ENCODE measurements at places on chromosomes 5 and 9. TPM values are rescaled to one million over a fixed set of nuclear protein-coding genes. Genes with fewer than 3 reads are reported as not detected.

Gene PCDHB10
- 0.63 TPM for total RNA-seq

- H3K27me3 ChIP-seq, result no peaks in the 10 kb centered on the region
- H3K27ac ChIP-seq, result no peak overlapping the region
- H3K4me1 ChIP-seq, result peaks cover 65% of the 10 kb centered on the region
- no peak overlapping the region for H3K4me3 ChIP-seq
Observed at GRCh38 chr5:113190347-113190746, 213.7 kb downstream of the DCP2 start.

DNA sequence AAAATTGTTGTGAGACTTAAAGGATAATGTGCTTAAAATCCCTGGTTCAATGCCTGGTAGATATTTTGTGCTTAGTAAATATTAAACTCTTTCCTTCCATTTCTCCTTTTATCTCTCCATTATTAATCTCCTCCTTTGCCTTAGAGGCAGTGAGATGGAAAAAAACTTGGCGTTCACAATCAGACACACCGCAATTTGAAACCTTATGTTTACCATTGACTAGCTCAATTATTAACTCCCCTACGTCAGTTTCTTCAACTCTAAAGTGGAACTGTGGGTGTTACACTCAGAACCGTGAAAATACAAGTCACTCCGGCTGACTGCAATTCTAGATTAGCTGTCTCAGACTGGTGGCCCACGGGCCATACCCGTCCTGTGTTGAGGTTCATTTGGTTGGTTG lies 327.2 kb downstream of the DEPDC1B start:
- no peak for DNase-seq
- no peak overlapping the region for H3K27ac ChIP-seq
- no peaks in the 10 kb centered on the region for H3K27me3 ChIP-seq
- no peak overlapping the region for H3K4me3 ChIP-seq
- no peaks in the 10 kb centered on the region for H3K4me1 ChIP-seq

GRCh38 chr9:128001779-128002298 lies 21.1 kb upstream of the EEIG1 start:
- H3K27ac ChIP-seq, result peak overlapping the region; percentile 67
- H3K4me3 ChIP-seq, result no peak overlapping the region
- no peaks in the 10 kb centered on the region for H3K36me3 ChIP-seq
- no peak for DNase-seq

Gene FGF1
- total RNA-seq, result 59.9 TPM

- no peak for DNase-seq
- no peak overlapping the region for H3K27ac ChIP-seq
- no peak overlapping the region for H3K4me3 ChIP-seq
- H3K27me3 ChIP-seq, result no peaks in the 10 kb centered on the region
- no peaks in the 10 kb centered on the region for H3K36me3 ChIP-seq
- H3K4me1 ChIP-seq, result no peaks in the 10 kb centered on the region
Observed at GRCh38 chr5:94777056-94777880, 158.8 kb downstream of the SLF1 start.

Gene ROR2
- 0.74 TPM for total RNA-seq

GRCh38 chr5:149156435-149157083 lies 15.3 kb downstream of the ABLIM3 start:
- H3K27me3 ChIP-seq, result no peaks in the 10 kb centered on the region
- peak overlapping the region; percentile 29 for H3K4me3 ChIP-seq
- H3K36me3 ChIP-seq, result no peaks in the 10 kb centered on the region
- H3K27ac ChIP-seq, result peak overlapping the region; percentile 91
- DNase-seq, result no peak

DNA sequence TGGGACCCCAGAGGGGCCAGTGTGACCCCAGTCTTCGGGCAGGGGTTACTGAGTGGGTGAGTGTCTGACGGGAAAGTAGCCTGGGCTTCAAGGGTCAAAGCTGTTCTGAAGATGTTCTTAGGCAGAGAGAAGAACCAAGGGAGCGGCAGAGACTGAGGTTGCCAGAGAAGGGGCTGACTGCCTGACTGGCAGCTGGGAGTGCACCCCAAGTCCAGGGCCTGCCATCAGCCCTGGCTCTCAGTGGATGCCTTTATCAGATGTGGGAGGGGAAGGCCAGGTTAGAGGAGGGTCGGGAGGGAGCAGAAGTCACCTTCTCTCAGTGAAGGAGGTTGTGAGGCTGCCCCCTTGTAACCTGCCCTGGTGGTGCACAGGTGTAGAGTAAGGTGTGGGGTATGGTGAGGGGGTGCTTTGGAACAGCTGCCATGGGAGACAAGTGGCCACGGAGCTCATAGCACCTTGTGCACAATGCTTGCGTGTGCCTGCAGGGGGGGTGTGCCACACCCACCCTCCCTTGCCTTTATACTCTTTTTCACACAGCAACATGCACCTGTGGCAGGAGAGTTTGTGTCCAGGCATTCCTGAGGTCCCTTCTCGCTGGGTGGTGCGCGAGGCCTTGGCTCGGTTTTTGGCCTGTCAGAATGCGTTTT lies 18.9 kb downstream of the RALGPS1 start:
- H3K36me3 ChIP-seq, result no peaks in the 10 kb centered on the region
- no peak for DNase-seq
- peaks cover 26% of the 10 kb centered on the region for H3K4me1 ChIP-seq
- H3K27me3 ChIP-seq, result no peaks in the 10 kb centered on the region

- H3K4me3 ChIP-seq, result no peak overlapping the region
- no peaks in the 10 kb centered on the region for H3K27me3 ChIP-seq
- no peak for DNase-seq
- H3K4me1 ChIP-seq, result no peaks in the 10 kb centered on the region
- H3K27ac ChIP-seq, result no peak overlapping the region
- H3K36me3 ChIP-seq, result no peaks in the 10 kb centered on the region
Observed at GRCh38 chr5:98109561-98110006, 663.9 kb upstream of the RGMB start.

Gene BHMT
- total RNA-seq, result not detected

Gene BTNL3
- not detected for total RNA-seq

Gene TTC1
- total RNA-seq, result 94.2 TPM

DNA sequence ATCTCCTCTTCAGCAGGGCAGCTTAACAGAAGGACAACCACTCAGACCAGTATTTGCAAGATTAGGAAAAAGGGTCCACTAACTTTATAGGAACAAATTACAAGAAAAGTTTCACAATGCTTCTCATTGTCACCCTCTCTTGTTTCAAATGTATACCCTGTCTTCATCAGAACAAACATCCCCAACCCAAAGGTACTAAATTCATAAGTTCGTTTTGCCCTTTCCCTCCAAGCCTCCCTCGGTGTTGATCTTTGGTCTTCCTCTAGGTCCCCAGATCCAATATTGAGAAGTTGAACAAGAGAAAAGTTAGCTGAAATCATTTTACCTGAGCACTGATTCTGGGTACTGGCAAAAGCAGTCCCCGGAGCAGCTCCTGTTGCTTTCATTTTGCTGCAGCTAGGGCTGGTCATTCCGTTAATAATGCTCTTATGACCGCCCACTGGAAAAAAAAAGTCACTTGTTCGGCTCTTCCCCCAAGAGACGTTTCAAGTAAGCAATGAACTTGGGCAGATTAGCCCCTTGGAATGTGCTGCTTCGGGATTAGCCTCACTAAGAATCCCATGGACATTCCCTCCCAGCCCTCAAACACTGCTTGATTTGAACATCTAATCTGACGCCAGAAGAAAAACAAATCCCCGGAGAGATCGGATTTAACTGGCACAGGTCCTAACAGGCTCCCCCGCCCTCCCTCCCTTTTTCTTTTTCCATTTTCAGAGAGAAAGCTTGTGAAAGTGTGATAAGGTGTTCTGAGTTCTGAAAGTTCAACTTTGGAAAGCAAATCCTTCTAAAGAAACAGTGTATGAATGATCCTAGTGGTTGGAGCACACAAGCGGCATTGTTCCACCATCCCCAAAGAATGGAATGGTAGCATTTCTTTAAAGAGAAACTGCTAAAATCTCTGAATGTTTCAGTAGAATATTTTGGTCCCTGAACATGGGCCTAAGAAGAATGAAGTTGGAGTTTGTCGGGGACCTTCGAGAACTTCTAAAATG lies 252.5 kb downstream of the TRPM3 start:
- H3K4me3 ChIP-seq, result peak overlapping the region; percentile 51
- H3K27ac ChIP-seq, result no peak overlapping the region
- peaks cover 22% of the 10 kb centered on the region for H3K27me3 ChIP-seq

DNA sequence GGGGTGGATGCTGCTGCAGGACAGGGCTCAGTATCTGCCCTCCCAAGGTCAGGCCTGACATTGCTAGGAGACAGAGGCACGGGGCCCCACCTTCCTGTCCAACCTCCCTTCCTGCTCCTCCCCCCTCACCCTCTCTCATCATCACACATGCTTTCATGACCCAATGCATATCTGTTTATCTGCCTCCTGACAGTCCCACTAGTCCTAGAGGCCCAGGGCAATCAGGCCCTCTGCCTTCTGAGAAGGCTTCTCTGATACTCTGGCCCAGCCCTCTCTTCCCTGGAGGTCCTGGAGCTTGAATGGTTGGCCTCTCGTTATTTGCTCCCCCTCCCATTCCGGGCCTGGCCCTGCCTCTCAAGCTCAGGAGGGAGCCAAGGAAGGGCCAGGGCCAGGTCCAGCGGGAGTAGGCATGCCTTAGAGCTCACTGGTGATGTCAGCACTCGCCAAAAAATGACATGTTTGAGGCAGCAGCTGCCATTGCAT lies 90.6 kb upstream of the SAP30L start:
- peak overlapping the region; percentile 7 for H3K27ac ChIP-seq
- no peak overlapping the region for H3K4me3 ChIP-seq

GRCh38 chr9:130010151-130010988 lies 32.6 kb downstream of the FNBP1 start:
- H3K27ac ChIP-seq, result no peak overlapping the region
- H3K36me3 ChIP-seq, result no peaks in the 10 kb centered on the region
- H3K4me3 ChIP-seq, result no peak overlapping the region
- no peaks in the 10 kb centered on the region for H3K27me3 ChIP-seq
- H3K4me1 ChIP-seq, result no peaks in the 10 kb centered on the region

Gene SHOC1
- total RNA-seq, result not detected

Gene IFNB1
- total RNA-seq, result not detected

GRCh38 chr5:82931110-82931509 lies 146.1 kb downstream of the TMEM167A start:
- no peaks in the 10 kb centered on the region for H3K36me3 ChIP-seq
- H3K27me3 ChIP-seq, result no peaks in the 10 kb centered on the region
- DNase-seq, result no peak
- no peak overlapping the region for H3K4me3 ChIP-seq
- no peak overlapping the region for H3K27ac ChIP-seq

GRCh38 chr5:124088289-124089032 lies 576.5 kb downstream of the CSNK1G3 start:
- no peak overlapping the region for H3K4me3 ChIP-seq
- no peaks in the 10 kb centered on the region for H3K27me3 ChIP-seq
- H3K36me3 ChIP-seq, result no peaks in the 10 kb centered on the region

- no peak for DNase-seq
- no peaks in the 10 kb centered on the region for H3K27me3 ChIP-seq
- no peak overlapping the region for H3K27ac ChIP-seq
- H3K4me3 ChIP-seq, result no peak overlapping the region
- H3K4me1 ChIP-seq, result peaks cover 12% of the 10 kb centered on the region
- no peaks in the 10 kb centered on the region for H3K36me3 ChIP-seq
Observed at GRCh38 chr9:94110821-94111252, 26.6 kb downstream of the PTPDC1 start.

Gene EPB41L4A
- total RNA-seq, result 17.8 TPM

GRCh38 chr5:59061377-59061776 lies 478.5 kb downstream of the RAB3C start:
- H3K4me1 ChIP-seq, result peaks cover 26% of the 10 kb centered on the region
- DNase-seq, result no peak
- peaks cover 3% of the 10 kb centered on the region for H3K36me3 ChIP-seq
- no peaks in the 10 kb centered on the region for H3K27me3 ChIP-seq
- no peak overlapping the region for H3K4me3 ChIP-seq

Gene JAKMIP2
- 0.41 TPM for total RNA-seq

Gene SMIM33
- not detected for total RNA-seq

DNA sequence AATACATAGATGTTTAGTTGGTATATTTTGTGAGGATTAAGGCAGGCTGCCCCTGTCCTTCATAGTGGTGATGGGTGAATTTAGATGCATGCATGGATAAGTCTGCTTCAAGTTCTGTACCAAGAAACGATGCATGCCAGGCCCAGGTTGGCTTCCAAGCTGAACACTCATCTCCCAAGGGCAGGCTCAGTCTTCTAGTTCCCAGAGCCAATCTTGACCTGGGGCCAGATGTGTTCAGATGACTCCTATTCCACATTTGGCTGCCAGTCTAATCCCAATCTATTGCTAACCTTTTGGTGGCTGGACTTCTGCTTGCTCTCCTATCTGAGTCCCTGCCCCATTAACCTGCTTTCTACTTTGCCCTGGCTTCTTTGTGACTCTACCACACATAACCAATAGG lies 18.5 kb upstream of the SNAPC3 start:
- H3K27ac ChIP-seq, result no peak overlapping the region
- no peak for DNase-seq
- no peaks in the 10 kb centered on the region for H3K36me3 ChIP-seq
- no peaks in the 10 kb centered on the region for H3K4me1 ChIP-seq
- H3K4me3 ChIP-seq, result no peak overlapping the region

Gene GLIPR2
- 8.7 TPM for total RNA-seq

Gene ELOVL7
- 0.19 TPM for total RNA-seq

Gene MRPS30
- total RNA-seq, result 86.3 TPM

Gene SPATA31C1
- total RNA-seq, result not detected

- no peak overlapping the region for H3K27ac ChIP-seq
- no peak for DNase-seq
- peaks cover 74% of the 10 kb centered on the region for H3K36me3 ChIP-seq
- no peaks in the 10 kb centered on the region for H3K27me3 ChIP-seq
- H3K4me1 ChIP-seq, result peaks cover 56% of the 10 kb centered on the region
Observed at GRCh38 chr9:128103589-128103962, 24.0 kb downstream of the PTGES2 start.

DNA sequence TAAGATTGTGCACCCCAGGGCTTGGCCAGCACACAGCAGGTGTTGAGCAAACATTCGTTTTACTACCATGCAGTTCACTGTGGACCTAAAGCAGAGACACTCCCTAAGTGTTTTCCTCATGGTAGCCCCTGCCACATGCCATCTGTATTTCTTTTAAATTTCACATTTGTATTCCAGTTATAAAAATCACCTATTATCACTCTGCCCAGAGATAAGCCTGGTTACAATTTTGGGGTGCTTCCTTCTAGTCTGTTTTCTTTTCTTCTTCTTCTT lies 10.9 kb upstream of the FIBCD1 start:
- no peak overlapping the region for H3K27ac ChIP-seq
- H3K4me3 ChIP-seq, result no peak overlapping the region
- H3K36me3 ChIP-seq, result no peaks in the 10 kb centered on the region
- H3K4me1 ChIP-seq, result no peaks in the 10 kb centered on the region
- H3K27me3 ChIP-seq, result peaks cover 52% of the 10 kb centered on the region

Gene CYLC2
- not detected for total RNA-seq

Gene SEMA4D
- total RNA-seq, result 17.1 TPM

GRCh38 chr5:81800797-81801196 lies 49.9 kb upstream of the SSBP2 start:
- DNase-seq, result no peak
- no peaks in the 10 kb centered on the region for H3K36me3 ChIP-seq
- no peak overlapping the region for H3K27ac ChIP-seq
- no peaks in the 10 kb centered on the region for H3K27me3 ChIP-seq
- no peak overlapping the region for H3K4me3 ChIP-seq
- H3K4me1 ChIP-seq, result no peaks in the 10 kb centered on the region

GRCh38 chr9:95629585-95629984 lies 112.8 kb upstream of the PTCH1 start:
- DNase-seq, result no peak
- no peaks in the 10 kb centered on the region for H3K36me3 ChIP-seq
- H3K27me3 ChIP-seq, result no peaks in the 10 kb centered on the region
- H3K27ac ChIP-seq, result no peak overlapping the region
- H3K4me3 ChIP-seq, result no peak overlapping the region
- peaks cover 7% of the 10 kb centered on the region for H3K4me1 ChIP-seq
